Fibroblast of lung (primary cell): ENCODE measurements at places on chromosomes 7 and 10. TPM values are rescaled to one million over a fixed set of nuclear protein-coding genes. Genes with fewer than 3 reads are reported as not detected.

- no peak for DNase-seq
Observed at GRCh38 chr7:17674943-17675608, 265.2 kb downstream of the SNX13 start.

Gene SFTPA1
- total RNA-seq: not detected in 2 replicates

Gene SLC26A3
- total RNA-seq: not detected in 2 replicates

DNA sequence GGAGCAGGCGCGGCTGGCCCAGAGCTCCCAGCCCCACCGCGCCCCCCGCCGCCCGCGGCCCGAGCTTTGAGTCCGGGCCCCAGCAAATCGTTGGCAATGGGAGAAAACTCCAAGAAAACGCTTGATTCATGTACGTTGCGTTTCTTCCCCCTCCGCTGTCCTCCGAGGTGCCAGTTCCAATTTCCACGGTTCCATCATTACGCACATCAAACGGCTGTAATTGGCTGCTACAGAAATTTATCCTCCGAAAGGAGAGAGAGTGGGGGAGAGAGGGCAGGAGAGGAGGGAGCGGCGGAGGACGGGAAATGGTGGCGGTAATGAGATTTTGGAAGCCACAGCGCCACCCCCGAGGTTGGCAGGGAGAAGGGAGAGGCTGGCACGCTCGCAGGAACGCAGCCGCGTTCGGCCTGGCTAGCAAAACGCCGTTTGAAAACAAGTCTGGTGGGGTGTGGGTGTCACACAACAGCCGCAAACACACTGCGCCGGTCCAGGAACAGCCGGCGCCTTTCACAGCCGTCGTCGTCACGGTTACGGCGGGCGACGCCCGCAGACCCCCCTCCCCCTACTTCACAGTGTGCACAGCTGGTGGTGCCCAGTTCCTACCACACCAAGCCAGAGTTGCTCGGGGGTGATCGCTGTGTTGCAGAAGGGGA lies 57.5 kb downstream of the UNCX start:
- DNase-seq: peak; percentile 16

Gene FAS
- total RNA-seq: 95.8 and 124 TPM in 2 replicates

Gene KCP
- 0.50 and 0.77 TPM in 2 replicates for total RNA-seq

Gene HABP2
- total RNA-seq: not detected in 2 replicates

- peak; percentile 5 for DNase-seq
Observed at GRCh38 chr10:36281831-36282331, 639.8 kb upstream of the FZD8 start.

GRCh38 chr7:80392229-80393169 lies 119.4 kb downstream of the GNAT3 start:
- DNase-seq: peak; percentile 80

DNA sequence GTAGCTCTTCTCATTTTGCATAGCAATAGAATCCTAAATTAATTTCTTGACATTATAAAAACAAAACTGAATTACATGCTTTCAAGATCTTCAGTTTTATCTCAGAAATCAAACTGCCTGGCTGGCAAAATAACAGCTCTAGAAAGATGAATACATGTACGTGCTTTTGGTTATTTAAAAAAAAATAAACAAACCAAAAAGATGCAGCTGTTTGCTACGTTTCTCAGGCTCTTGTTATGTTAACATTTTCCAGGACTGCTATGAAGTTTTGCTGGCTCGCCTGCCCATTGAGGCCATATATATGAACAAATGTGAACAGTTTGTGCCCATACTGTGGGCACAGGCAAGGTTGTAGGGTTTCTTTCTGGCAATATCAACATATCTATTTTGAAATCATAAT lies 86.6 kb downstream of the ODAD2 start:
- DNase-seq: no peak

DNA sequence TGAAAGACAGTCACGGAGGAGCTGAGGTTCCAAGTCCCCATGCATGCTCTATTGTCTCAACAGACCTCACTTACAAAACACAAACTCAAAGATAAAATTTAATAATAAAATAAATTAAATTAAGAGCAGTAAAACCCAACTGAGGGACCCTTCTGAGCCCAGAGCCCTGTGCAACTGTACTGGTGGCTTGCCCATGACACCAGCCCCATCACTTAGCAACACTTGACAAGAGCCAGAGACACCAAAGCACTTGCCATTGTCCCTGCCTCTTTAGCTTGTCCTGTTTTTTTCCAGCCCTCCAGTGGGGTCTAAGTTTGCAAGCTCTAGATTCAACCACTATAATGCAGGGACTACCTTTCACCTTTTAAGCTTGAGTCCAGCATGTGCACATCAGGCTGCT lies 117.9 kb downstream of the JCAD start:
- no peak for DNase-seq

GRCh38 chr10:32147730-32148129 lies 91.5 kb upstream of the KIF5B start:
- no peak for DNase-seq

- no peak for DNase-seq
Observed at GRCh38 chr7:110105840-110106239, 985.1 kb upstream of the LRRN3 start.

GRCh38 chr7:150390205-150390604 lies 11.1 kb downstream of the ZNF775 start:
- no peak for DNase-seq

Gene MSMB
- not detected in 2 replicates for total RNA-seq

Gene MYH16
- total RNA-seq: not detected in 2 replicates

GRCh38 chr10:7686351-7687171 lies 16.6 kb upstream of the ITIH2 start:
- DNase-seq: no peak

- DNase-seq: no peak
Observed at GRCh38 chr7:22386865-22387264, 29.9 kb upstream of the RAPGEF5 start.

Gene UPK3BL2
- 1.0 and 3.8 TPM in 2 replicates for total RNA-seq

Gene TMEM139
- under 0.01 TPM in 1 of 2 replicates, not detected in the other for total RNA-seq

DNA sequence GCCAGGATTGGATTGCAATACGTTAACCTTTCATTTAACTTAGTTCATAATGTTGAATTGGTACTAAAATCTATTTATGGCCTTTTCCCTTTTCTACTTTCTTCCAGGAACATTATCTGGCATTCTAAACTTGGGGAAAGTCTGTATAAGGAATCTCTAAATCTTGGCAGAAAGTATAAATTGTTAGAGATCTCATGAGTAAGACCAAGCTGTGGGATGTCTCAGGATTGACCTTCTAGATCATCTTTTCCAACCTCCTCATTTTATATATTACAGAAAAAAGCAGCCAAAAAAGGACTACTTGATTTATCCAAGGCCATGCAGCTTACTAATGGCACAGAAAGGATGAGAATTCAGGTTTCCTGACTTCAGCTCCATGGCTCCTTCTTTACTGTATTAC lies 598.3 kb downstream of the INHBA start:
- peak; percentile 17 for DNase-seq

- DNase-seq: no peak
Observed at GRCh38 chr7:23107781-23108180, 2.2 kb downstream of the KLHL7 start.

DNA sequence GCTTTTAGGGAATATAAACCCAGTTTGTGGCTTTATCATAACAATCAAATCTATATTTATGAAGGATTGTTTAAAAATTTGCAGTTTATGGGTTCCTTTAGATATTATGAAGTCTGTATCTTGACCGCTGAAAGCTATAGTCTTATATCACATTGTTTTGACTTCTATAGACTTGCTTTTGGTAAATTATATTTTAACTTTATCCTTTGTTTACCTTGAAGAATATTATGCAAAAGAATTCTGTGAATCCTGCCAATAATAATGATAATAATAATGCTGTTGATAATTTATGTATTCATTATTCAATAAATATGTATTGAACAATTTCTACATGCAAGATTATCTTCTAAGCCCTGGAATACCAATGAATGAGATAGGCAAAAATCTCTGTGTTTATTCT lies 101.9 kb upstream of the MTPN start:
- DNase-seq: no peak

GRCh38 chr7:42618651-42619360 lies 293.1 kb downstream of the C7orf25 start:
- DNase-seq: no peak

- DNase-seq: no peak
Observed at GRCh38 chr7:55508221-55509011, 63.9 kb downstream of the VOPP1 start.

GRCh38 chr10:102919246-102919959 lies 1.3 kb downstream of the CNNM2 start:
- DNase-seq: peak; percentile 19

DNA sequence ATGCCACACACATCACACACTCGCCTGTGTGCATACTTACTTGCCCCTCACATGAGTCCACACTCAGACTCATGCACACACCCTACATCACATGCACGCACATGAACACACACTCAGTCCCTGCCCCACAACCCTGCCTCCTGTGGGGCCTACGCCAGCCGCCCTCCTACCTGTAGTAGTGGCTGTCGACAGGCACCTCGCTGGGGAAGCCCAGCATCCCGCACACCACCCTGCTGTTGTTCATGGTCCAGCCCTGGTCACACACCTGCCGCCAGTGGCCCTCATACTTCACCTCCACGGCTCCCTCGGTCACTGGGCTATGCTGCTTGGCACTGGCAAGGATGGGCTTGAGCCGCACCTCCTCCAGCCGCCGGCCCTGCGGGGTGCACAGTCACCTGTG lies 7.2 kb downstream of the LOXL4 start:
- no peak for DNase-seq

Gene POU6F2
- total RNA-seq: under 0.01 TPM in 1 of 2 replicates, not detected in the other

- no peak for DNase-seq
Observed at GRCh38 chr7:75913437-75913836, 1.5 kb upstream of the POR start.

GRCh38 chr10:28317760-28318159 lies 14.9 kb upstream of the MPP7 start:
- DNase-seq: no peak

- no peak for DNase-seq
Observed at GRCh38 chr10:94483970-94484369, 61.6 kb upstream of the HELLS start.

- no peak for DNase-seq
Observed at GRCh38 chr7:121447911-121448300, 51.8 kb upstream of the FAM3C start.

Gene EPC1
- total RNA-seq: 19.3 and 28.1 TPM in 2 replicates

GRCh38 chr7:148395352-148395811 lies 195.2 kb upstream of the C7orf33 start:
- no peak for DNase-seq

GRCh38 chr7:114084472-114085312 lies 165.9 kb upstream of the PPP1R3A start:
- peak; percentile 37 for DNase-seq

DNA sequence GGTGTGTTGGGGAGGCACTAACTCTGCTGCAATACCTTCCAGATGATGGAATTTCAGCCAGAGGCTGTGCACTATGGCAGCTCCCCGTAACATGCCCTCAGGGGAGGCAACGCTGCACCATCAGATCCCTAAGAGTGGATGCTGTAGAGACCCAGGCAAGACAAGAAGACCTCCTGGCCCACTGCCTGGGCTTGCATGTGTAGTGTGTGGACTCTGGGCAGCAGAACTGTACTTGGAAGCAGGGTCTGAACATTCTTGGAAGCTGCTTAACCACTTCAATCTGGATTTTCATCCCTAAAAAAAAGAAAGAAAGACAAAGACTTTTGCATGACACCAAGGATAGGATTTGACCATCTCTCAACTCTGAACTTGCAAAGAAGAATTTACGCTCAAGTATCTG lies 297.5 kb upstream of the NRP1 start:
- no peak for DNase-seq

- no peak for DNase-seq
Observed at GRCh38 chr7:148884049-148884298, at the start of gene EZH2. Gene EZH2, minus strand, starts transcription at chr7:148884291. Its CDS starts 36,993 bp downstream, at chr7:148847298.

Gene NUP42
- total RNA-seq: 26.5 and 28.2 TPM in 2 replicates

Gene FBXO24
- 0.33 and 0.51 TPM in 2 replicates for total RNA-seq

GRCh38 chr7:105046414-105046813 lies 32.4 kb downstream of the KMT2E start:
- peak; percentile 52 for DNase-seq

DNA sequence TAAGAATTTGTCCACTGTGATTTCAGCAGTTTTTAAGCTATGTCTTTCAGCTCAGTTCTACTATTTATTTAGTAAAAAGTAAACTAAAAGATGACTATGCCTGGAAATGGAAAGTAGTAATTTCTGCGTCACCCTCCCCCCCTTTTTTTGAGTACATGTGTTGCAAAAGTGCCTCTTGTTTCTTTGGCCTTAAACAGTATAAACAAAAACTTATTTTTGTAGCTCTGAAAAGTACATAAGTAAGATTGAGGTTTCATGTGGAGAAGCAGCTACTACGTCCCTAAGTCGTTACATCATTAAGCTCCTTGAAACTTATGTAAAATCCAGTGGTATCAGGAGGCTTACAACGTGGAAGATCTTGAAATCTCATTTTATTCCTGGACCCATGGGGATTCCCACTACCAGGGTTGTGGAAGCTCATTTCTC lies 46.3 kb upstream of the HBP1 start:
- peak; percentile 90 for DNase-seq
